ENCODE measurements at places on chromosomes 5 and 9.

DNA sequence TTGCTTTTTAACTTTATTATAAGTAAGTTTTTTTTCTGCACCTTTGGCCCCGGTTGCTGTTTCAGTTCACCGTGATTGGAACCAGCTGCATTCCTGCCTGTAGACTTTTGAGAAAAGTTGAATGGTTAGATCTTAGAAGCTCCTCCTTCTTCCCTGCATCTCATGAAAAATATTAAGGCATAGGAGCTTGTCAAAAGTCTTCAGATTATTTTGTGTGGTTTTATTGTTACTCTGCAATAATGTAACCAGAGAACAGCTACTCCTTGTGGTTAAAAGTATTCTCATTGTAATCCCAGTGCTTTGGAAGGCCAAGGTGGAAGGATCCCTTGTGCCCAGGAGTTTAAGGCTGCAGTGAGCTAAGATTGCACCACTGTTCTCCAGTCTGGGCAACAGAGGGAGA is 3.3 kb upstream of the SLC2A8 start:
- no peak for DNase-seq

DNA sequence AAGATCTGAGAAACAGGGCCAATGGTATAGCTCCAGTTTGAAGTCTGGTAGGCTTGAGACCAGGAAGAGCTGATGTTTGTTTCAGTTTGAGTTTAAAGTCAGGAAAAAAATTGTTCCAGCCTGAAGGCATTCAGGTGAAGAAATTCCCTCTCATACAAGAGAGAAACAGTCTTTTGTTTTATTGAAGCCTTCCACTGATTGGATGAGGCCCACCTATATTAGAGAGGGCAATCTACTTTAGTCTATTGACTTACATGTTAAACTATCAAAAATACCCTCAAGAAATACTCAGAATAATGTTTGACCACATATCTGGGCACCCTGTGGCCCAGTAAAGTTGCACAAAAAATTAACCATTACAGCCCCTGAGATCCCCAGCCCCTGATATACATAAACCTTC is 5.2 kb upstream of the DEPDC1B start:
- DNase-seq: no peak

GRCh38 chr5:147880487-147880886 is 2.0 kb downstream of the SCGB3A2 start:
- no peak for DNase-seq

- DNase-seq: peak; percentile 49
Measured at GRCh38 chr5:138702166-138703077, 50.8 kb upstream of the CTNNA1 start.

- DNase-seq: no peak
Measured at GRCh38 chr5:168076561-168076991, 214.9 kb upstream of the WWC1 start.

- DNase-seq: no peak
Measured at GRCh38 chr5:138903130-138903775, 28.1 kb upstream of the LRRTM2 start.

DNA sequence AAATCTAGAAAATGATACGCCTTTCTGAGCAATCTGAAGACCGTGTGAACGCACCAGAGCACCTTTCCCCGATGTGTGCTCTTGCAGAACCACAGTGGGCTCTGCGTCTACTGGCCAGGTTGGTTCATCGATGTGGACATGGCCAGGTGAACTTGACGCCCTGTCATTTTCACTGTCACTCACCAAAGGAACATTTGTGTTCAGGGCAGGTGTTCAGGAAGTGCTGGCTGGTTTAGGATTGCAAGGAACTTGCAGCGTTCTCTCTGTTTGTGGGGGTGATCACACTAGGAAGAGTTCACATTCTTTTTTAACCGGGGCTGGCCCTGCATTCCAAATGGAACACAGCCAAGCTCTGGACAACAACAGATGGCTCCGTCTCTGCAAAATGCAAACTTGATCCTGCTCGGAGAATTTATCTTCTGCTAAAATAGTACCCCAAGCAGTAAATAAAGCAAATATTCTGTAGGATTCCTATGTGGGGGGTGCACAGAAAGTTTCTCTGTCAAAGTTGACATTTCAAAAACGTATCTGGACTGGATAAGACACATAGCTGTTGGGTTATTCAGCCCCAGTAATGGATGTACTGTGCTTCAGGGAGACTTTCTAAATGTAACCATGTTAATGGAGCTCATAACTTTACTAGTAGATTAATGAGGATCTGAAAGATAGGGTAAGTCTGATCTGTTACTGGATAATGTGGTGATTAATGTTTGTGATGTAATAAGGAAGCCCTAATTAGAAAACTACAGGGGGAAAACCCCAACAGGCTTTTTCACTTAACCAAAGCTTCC is 45.7 kb upstream of the FANCC start:
- DNase-seq: no peak

DNA sequence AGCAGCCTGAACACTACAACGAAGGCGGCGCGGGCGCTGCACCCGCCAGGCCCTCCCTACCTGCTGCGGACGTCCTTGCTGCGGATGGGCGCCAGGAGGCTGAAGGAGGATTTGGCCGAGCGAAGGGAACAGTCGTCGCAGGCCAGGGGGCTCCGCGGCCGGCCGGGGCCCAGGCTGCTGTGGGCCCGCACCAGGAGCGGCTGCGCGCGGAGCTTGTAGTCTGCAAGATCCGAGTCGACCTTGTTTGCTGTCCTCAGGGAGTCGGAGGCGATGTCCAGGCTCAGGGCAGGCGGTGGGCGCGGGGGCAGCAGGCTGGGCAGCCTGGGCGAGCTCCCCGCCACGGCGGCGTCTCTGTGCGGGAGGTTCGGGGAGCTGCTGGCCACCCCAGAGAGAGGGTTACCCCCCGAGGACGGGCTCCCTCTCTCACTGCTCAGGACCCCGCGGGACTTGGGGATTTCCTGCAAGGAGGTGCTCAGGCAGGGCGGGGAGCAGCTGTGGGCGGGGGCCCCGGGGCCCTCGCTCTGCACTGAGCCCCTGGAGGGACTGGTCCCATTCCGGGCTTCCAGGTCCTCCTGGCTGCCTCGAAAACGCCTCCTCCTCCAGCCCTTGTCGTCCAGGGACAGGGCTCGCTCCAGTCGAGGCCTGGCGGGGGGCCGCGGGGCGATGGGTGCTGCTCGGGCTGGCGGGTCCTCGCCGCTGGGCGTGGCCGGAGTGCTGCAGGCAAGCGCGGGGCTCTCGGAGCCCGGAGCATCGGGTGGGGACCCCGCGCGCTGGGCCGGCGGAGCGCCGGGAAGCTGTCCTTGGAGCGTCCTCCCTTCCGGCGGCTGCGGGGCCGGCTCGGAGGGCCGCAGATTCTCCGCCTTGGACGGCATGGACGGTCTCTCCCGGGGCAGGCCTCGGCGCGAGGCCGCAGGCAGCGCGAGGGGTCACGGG is 831 bp downstream of the INPP5E start:
- DNase-seq: no peak

DNA sequence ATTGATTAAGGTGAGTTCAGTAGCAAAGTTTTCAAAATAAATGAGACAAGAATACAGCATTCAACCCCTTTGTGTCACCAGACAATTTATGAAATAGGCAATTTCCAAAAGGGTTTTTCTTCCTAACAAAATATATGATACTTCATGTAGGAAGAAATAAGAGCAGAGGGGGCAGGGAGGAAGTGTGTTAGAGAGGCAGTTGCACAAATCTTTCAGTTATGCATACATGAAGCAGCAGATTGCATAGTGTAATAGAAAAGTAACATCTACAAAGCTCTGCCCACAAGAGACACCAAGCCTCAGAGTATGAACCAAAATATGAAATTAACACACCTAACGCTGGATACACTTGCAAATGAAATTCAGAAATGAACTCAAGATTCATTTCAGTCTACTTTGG is 157.0 kb downstream of the DENND1A start:
- no peak for DNase-seq

- no peak for DNase-seq
Measured at GRCh38 chr9:7756088-7756487, 43.5 kb downstream of the DMAC1 start.

DNA sequence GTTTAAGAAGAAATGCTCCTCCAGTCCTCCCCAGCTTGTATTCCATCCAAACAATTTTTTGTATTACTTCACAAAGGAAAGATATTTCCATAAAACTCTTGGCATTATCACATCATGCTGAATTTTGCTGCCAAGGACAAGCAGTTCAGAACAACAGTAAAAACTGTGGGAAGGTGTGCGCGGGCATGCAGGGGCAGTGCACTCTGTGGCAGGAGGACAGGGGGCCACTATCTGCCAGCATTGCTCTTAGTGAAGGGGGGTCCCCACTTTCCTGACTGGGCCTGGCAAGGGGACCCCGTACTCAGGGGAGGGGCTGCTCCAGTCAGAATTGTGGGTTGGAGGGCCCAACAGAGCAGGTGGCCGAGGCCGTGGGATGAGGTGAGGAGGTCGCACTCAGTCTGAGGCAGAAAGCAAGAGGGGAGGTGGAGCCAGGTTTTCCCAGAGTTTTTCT is 32.8 kb downstream of the ANGPTL2 start:
- DNase-seq: no peak

DNA sequence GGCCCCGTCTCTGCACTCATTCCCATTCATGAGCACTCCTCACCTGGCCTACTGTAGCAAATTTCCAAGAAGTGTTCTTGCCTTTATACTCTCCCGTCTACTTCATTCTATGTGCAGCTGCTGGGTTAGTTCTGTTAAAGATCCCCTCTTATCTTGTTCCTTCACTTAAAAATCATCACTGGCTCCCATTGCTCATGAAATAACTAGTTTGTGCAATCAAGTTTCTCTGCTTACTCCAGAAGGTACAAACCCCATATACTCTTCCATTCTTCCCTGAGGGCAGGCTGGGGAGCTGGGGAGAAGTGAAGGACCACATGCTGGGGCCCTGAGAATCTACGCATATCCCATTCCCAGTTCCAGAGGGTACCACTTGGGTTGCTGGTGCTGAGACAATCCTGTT is 84.4 kb upstream of the KLF9 start:
- DNase-seq: no peak

DNA sequence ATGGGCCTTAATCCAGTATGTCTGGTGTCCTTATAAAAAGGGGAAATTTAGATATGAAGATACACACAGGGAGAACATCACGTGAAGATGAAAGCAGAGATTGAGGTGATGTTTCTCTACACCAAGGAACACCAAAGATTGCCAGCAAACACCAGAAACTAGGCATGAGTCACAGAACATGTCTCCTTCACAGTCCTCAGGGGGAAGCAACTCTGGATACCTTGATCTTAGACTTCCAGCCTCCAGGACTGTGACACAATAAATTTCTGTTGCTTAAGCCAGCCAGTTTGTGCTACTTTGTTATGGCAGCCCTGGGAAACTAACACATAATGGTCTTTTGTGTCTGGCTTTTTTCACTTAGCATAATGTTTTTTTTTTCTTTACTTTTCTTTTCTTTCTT is 41.2 kb upstream of the STRBP start:
- no peak for DNase-seq

- no peak for DNase-seq
Measured at GRCh38 chr5:143188692-143189091, 214.8 kb downstream of the NR3C1 start.

DNA sequence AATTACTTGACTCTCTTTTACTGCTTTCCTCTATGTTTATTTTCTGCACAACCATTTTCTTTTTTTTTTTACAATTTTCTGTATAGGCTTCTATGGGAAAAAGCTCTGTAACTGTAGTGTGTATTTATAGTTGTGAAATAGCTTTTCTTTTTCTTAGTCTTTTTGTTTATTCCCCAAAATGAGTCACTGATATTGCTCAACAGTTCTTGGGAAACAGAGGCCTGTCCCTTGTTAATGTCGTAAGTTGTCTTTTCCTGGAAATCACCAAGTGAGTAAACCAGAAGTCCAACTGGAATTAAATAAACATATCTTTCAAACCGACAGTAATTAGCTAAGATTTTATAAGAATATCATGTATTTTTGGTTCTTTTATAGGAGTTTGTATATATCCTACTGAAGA is 325.1 kb upstream of the PRR16 start:
- DNase-seq: no peak

DNA sequence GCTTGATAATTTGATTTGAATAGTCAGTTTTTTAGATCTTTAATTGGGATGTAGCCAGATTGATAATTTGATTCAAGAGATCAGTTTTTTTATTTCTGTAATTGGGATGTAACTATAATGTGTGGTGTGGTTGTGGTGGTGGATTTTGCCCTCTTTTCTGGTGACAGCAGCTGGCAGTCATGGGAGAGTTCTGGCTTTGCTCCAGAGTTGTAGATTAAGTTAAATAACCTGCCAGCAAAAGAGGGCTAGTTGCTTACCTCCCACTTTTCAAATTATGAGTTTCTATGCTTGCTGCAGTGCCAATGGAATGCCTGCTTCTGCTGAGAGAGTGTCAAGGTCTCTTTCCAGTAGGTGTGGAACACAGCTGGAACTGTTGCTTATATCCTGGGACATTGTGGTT is 315.1 kb downstream of the CCDC171 start:
- DNase-seq: no peak

- DNase-seq: peak; percentile 97
Measured at GRCh38 chr5:14250084-14250695, 107.0 kb downstream of the TRIO start.

DNA sequence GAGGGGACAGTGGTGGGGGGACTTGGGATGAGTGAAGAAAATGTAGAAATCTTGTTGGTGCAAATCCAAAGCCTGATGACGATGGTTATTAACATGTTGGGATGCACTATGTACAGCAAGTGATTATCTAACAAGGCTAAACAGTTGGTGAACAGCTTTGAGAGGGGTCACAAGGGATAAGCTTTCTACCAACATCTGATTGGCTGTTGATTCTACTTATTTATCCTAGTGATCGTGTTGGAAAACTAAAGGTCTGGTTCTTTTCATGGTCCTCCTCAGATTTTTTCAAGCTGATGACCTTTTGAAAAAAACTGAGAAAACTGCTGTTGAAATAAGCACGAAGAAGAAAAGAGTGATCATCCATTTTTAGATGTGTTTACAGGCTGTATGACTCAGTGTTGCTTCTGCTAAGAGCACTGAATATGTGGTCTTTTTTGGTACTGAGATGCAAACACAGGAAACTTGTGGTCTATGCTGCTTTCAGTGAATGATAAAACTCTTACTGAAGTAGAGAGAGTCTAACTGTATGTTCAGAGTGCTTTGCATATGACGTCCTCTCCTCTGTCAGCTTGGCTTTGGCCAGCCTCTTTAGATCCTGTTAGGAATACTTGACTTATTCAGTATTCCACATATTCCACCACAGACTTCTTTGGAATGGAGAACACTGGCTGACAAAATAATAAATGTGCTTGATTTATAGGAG is 174.8 kb downstream of the SLF1 start:
- no peak for DNase-seq

DNA sequence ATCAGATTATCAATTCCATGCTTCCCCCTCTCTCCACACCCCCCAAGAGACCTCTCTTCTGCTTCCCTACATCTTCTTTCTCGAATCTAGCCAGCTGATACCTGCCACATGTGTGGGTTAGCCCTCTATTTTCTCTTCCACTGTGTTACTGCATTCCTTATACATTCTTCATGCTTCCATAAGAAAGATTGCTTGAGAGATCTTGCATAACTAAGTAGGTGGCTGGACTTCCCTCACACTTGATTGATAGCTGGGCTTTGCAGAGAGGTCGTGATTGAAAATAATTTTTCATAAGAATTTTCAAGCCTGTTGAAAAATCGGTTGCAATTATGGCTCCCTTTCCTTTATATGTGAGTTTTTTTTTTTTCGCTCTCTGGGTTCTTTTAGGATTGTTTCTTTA is 33.0 kb upstream of the PANK3 start:
- no peak for DNase-seq
